ENCODE measurements at places on chromosomes 6 and 20.

- DNase-seq, result no peak
Observed at GRCh38 chr6:107546691-107547450, 57.0 kb downstream of the SOBP start.

DNA sequence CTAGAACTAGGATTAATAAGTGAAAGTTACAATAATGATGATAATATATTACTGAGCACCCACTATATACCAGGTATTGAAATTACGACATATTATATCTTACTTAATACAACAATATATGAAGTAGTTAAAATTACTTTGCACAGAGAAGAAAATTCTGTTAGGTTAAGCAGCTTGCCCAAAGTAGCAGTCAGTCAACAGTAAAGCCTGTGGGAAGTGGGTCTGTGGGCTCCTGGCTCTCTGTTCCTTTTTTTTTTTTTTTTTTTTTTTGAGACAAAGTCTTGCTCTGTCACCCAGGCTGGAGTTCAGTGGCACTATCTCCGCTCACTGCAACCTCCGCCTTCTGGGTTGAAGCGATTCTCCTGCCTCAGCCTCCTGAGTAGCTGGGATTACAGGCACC, 4.8 kb upstream of the GTF2H4 start:
- no peak for DNase-seq

DNA sequence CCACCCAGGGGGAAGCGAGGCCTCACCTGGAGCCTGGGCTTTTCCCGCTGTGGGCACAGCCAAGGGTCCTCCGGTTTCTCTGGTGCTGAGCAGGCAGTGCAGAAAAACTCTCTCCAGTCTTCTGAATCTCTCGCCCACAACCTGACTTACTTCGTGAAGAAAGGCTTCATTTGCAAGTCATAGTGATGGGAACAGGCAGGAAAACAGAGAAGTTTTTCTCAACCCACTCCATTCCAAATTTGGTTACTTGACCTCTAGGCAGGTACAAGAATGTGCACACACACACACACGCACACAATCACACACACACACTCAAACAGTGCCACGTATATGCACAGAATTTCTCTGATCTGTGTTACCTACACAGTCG, 524.5 kb downstream of the CD83 start:
- DNase-seq, result no peak

GRCh38 chr6:28368522-28368921, 18.8 kb downstream of the ZKSCAN3 start:
- DNase-seq, result no peak

DNA sequence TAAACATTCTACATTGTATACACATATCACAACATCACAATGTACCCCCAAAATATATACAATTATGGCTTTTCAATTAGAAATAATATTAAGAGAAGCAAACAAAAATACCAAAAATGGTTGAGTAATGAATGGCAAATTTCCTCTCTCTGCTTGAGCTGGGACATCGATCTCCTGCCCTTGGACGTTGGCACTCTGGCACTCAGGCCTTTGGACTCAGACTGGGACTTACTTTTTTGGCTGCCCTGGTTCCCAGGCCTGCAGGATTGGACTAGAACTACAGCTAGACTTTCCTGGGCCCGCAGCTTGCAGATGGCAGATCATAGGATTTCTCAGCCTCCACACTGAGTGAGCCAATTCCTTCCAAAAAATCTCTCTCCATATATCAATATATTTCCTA, 52.9 kb upstream of the KCNK16 start:
- DNase-seq, result no peak

- DNase-seq, result no peak
Observed at GRCh38 chr20:24872291-24873024, 76.6 kb upstream of the CST7 start.

DNA sequence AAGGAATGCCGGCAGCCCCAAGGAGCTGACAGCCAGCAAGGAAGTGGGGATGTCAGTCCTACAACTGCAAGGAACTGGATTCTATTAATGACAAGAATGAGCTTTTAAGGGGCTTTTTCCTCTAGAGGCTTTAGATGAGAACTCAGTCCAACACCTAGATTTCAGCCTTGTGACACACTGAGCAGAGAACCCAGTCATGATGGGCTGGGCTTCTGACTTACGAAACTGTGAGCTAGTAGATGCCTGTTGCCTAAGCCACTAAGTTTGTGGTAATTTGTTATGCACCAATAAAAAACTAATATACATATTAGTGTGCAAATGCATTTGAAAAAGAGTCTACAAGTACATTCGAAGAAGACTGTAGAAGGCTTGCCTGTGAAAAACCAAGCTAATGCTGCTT, 263.3 kb downstream of the SOX4 start:
- no peak for DNase-seq

- no peak for DNase-seq
Observed at GRCh38 chr6:8436966-8437365, 1.6 kb upstream of the SLC35B3 start.

DNA sequence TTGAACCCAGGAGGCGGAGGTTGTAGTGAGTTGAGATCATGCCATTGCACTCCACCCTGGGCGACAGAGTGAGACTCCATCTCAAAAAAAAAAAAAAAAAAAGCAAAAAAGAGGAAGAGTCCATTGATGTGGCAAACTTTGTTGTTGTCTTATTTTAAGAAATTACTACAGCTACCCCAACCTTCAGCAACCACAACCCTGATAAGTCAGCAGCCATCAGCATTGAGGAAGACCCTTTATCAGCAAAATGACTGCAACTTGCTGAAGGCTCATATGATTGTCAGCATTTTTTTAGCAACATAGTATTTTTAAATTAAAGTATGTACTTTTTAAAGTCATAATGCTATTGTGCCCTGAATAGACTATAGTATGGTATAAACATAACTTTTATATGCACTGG, 48.8 kb downstream of the ZFP64 start:
- DNase-seq, result no peak
